ENCODE measurements at places on chromosomes 2 and 18.
A peak's percentile ranks its signal among the peaks of the same experiment; 100 is the strongest.

- DNase-seq = no peak
Measured at GRCh38 chr2:26913999-26914658, 56.3 kb upstream of the MAPRE3 start.

DNA sequence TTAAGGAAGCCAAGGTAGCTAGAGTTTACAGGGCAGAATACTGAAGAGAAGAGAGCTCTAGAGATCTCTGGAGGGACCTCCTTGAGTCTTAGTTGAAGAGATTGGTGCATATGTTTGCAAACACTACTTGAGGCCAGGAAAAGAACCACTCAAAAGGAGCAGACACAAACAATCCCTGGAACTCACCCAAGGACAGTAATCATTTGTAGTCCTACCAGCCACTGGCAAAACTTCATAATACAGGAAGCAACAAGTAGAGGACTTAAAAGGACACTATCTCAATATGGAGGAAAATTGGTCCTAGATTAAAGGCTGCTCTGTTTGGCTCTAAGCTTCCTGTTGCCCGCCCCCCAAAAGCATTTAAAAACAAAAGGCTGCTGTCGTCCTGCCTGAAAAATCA, 46.9 kb upstream of the UBXN4 start:
- DNase-seq = peak; percentile 24

DNA sequence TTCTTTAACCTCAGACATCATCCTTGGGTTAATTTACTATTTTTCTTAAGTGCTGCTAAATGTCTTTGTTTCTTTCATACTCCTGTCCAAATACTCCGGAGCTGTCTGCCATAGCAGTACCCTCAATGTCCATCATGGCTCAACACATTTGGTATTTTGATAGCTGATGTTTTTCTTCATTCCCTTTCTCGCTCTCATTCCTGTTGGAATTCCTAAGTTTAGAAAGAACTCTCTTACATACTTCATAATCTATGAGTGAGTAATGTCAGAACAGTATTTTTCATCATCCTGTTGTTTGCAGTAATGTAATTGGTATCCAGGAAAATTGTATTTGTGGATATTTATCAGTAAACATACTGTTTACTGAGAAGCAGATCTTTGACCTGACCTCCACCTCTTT, 282.9 kb downstream of the PTGR3 start:
- DNase-seq = no peak

DNA sequence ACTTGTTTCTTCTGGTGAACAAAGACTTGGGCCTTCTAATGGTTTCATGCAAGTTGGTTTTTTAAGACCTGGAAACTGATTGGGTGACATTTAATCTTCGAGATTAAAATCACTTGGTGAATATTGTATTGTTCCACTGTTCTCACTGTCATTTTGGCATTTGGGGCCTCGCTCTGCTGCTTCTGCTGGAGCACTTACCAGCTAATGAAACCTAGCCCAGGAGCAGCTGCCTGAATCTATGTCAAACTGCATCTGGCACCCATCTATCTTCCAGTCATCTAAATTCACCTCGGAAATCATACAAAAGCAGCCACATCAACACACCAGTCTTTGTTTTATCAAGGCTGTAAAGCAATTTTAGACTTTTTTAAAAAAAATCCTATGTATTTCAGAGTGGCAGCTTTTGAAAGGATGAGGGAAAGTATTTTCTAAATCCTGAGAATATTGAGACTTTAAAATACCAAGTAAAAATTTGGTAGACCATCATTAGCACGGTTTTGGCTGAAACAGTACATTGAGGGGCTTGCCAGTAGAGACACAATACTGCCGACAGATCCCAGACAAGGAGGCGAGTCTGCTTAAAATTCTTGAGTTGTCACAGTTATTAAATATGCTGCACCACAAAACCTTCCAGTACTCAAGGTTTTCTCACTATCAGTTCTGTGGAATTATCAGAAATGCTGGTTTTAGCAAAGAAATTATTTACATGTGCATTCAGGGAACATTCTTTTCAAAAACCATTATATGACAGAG, 26.1 kb upstream of the SERTAD2 start:
- DNase-seq = no peak

- DNase-seq = peak; percentile 40
Measured at GRCh38 chr2:182784777-182785176, 68.7 kb downstream of the DNAJC10 start.

DNA sequence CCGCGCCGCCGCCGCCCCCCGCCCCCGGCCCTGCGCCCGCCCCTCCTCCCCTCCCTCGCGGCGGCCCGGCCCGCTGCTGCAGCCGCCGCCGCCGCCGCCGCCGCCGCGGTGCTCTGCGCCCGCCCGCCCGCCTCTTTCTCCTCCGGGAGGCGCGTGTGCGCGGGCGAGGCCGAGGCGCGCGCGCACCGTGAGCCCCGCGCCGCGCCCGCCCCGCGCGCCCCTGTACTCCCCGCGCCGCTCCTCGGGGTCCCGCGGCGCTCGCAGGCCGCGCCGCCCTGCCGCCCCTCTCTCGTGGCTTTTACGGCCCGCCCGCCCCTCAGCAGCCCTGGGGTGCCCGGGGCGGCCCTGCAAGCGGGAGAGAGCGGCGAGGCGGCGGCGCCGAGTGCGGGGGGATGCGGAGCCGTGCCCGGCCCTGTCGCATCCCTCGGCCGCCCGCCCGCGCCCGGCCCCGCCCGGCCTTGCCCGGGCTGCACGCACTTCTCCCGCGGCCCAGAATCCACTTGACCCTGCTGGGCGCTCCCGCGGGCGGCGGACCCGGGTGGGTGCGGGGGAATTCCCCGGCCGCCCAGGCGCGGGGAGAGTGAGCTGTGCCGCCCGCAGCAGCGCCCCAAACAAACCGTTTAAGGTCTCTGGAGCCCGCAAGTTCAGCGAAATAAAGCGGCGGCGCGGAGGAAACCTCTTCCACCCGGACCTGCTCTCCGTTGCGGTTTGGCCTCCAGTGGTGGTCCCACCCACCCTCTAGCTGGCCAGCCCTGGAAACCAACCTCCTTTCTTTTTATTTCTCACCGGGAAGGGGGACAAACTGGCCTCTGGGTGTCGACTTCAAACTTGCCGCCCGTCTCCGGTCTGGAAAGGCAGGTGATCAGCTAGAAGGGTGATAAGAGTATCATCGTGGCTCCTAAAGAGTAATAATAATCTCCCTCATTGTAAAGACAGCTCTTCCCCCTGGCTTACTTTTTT, 37.4 kb downstream of the AFF3 start:
- peak; percentile 7 for DNase-seq

GRCh38 chr18:23541349-23542093, 38.2 kb downstream of the RMC1 start:
- no peak for DNase-seq

GRCh38 chr2:239918749-239919148, 106.4 kb downstream of the NDUFA10 start:
- DNase-seq = no peak

DNA sequence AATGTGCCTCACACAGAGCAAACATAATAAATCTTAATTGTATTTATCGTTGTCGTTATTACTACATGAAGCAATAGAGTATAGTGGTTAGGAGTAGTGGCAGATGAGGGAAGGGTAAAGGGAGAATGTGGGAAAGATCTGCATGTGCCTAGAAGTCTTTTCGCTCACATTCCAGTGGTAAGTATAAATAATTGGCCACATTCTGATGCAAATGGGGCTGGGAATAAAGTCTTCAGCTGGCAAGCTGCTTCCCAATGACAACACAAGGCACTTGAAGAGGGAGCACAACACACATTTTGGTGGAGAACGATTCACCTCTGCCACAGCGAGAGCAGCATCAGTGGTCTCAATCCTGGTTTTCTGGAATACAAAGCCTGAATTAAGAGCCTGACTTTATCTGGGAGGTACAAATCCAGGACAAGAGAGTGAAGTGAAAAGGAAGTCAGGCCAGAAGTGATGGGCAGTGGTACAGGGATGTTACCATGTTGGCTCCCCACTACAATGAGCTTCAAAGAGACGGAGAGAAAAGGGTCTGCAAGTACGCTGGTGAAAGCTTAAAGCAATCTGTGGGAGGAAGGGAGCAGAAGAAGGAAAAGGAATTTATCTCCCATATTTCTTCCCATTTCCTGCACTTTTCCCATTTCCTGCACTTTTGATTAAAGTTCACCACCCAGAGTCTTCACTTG, 112.3 kb downstream of the ARHGAP15 start:
- no peak for DNase-seq

DNA sequence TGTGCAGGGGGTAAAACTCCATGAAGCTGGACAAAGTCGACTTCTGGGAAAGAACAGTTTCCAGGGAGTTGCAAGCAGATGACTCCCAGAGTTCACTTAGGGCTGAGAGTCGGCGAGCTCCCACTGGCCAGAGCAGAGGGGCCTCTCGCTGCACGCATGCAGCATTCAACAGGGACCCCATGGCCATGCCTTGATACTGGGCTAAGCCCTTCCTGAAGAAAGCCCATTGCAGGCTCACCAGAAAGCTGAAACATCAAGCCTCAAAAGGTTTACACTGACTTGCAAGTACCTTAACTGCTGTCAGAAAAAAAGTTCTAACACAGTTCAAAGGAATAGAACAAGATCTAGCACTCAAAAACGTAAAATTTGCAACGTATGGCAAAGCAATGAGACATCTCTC, 56.4 kb downstream of the NDUFA10 start:
- DNase-seq = no peak

GRCh38 chr2:149371476-149371875, 41.1 kb downstream of the LYPD6 start:
- DNase-seq = no peak

DNA sequence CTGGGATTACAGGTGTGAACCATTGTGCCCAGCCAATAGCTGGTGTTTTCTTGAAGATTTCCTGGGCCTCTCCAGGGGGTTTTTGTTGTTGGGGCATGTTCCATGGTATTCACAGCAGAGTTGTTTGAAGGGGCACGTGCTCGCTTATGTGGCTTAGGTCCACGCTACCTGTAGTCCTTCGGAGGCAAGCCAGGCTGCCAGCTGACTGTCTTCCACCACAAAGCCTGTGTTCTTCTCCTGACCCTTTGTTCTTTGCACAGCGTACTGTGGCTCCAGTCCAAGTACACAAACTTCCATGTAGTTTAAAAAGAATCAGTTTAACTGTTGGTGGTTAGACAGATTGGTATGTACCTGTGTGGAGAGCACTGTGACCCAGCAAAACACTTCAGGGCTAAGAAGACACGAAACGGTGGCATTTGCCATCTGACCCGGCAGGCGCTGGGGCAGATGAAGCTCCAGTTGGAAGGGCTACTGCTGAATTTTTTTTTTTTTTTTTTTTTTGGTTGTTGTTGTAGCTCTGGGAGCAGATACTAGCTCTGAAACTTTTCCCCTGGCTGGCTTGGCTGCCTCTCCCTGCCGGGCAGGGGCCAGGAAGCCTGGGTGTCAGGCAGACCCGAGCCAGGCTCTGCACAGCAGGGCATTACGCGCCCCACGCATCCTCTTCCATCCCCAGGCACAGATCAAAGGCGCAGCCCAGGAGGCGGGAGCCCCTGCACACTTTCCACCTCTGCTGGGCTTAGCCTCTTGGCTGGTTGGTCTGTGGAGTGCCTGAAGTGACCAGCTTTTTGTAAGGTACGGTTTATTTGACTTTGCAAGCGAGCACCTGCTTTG, 5.7 kb downstream of the GREB1 start:
- DNase-seq = no peak

- DNase-seq = no peak
Measured at GRCh38 chr2:71778936-71779773, 325.8 kb downstream of the DYSF start.

DNA sequence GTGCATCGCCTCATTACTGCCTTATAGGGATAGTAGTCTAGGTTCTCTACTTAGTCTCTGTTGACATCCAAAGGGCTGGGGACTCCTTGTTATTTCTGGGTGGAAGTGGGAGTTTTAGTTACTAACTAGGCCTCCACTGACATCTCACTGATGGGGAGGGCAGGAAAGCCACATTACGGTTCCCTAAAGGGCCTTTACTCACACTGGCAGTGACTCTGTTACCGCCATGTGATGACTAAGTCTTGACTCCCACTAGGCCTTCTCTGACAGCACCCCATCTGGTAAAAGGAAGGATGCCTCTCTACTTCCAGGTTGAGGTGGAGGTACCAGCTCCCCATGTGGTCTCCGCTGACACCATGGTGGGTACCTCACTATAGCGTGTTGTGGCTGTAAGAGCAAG, 14.0 kb upstream of the BCL2L11 start:
- DNase-seq = peak; percentile 11

- no peak for DNase-seq
Measured at GRCh38 chr2:216557413-216557812, 58.8 kb downstream of the RPL37A start.

DNA sequence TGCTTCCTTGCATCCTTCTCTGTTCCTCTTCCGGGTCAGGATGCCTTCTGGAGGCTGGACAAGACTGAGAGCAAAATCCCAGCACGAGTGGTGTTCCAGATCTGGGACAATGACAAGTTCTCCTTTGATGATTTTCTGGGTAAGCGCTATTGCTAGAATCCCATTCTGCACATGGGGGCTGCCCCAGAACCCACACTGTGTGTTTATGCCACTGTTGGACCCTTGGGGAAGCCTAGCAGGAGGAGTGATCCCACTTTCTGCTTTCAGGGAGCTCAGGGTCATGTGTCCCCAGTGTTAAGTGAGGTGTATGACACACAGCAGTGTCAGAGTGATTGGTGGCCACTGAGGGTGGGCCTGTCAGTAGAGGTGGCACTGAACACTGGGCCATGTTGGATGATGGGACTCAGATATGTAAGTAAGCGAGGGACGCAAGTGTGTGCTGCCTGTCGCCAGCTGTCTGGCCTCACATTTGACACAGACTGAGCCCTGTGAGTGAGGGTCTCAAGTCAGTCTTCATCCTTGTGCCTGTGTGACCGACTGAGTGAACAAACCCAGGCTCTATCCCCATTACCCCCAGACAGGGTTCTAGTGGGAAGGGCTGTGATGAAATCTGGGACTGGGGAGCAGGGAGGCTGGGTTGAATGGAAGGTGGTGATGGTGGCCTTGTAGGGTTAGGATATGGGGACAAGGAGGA, 220.9 kb downstream of the DYSF start:
- DNase-seq = no peak

DNA sequence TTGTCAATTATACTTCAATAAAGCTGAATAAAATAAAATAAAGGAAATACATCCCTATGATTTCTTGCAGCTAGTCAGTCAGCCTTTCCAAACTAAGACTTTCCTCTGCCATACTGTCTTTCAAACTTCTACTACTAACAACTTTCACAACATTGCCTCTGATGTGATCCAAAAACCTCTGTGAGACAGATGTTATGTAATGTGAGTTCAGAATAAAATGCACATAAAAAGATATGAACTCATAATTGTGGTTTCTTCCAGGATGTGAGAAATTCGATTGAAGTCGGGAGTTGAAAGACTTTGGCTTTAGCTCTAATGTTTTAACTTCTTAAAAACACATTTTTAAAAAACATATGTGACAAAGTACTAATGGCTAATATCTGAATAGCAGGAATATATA, 98.7 kb downstream of the PIGN start:
- no peak for DNase-seq

DNA sequence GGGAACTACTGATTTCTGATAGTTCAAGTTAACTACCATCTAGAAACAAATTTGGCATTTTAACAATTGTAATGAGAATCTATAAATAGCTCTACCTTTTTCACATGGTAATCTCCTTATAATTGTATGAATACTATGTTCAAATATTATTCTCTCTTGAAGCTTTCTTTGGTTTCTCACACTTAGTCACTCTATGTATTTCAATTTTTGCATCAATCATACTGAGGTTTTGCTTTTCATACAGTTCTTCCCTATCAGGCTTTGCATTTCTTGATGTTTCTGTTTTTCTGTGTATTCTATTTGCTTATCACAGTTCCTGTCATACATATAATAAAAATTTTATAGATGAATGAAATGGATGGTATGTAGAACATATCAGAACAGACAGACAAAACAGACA, 16.0 kb downstream of the VPS54 start:
- no peak for DNase-seq
